Muscle of arm (tissue), 14 donors: ENCODE measurements at places on chromosomes 12 and 14.

DNA sequence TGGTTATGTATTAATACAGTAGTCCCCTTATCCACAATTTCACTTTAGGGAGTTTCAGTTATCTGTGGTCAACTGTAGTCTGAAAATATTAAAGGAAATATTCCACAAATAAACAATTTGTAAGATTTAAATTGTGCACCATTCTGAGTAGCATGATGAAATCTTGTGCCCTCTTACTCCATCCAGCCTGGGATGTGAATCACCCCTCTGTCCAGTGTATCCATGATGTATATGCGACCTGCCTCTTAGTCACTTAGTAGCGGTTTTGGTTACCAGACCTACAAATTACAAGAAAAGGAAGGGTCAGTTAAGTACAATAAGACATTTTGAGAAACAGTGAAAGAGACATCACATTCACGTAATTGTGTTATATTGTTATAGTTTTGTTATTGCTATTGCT is 39.9 kb upstream of the MDGA2 start:
- DNase-seq: no peak

DNA sequence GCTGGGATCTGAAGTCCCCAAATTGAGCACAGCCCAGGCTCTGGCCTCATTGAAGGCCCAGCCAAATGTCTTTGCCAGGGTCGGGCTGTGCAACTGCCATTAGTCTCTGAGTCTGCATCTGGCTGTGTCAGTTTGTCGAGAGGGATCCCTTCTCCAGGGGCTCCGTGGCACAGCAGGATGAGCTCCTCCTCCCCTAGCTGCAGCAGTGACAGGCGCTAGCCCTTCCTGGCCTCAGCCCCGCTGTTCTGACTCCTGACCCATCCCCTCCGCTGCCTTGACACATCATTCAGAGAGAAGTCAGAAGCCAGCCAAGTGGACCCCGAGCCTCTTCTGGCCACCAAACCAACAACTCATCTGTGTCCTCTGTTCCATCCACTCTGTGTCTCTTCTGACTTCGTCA is 188.3 kb downstream of the CALM1 start:
- no peak for DNase-seq

DNA sequence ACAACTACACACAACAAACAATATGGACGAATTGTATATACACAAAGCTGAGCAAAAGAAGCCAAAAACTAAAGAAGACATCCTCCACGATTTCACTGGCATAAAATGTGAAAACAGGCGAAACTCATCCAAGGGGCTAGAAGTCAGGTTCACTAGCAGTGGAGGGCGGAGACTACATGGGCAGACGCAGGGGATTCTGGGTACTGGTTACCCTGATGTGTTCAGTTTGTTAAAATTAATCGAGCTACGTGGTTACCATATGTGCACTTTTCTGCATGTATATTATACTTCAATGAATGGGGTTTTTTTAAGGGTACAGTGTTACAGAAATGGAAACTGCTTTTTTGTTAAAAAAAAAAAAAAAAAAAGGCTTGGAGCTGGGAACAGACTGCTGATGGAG is 12.3 kb downstream of the KDM2B start:
- no peak for DNase-seq

DNA sequence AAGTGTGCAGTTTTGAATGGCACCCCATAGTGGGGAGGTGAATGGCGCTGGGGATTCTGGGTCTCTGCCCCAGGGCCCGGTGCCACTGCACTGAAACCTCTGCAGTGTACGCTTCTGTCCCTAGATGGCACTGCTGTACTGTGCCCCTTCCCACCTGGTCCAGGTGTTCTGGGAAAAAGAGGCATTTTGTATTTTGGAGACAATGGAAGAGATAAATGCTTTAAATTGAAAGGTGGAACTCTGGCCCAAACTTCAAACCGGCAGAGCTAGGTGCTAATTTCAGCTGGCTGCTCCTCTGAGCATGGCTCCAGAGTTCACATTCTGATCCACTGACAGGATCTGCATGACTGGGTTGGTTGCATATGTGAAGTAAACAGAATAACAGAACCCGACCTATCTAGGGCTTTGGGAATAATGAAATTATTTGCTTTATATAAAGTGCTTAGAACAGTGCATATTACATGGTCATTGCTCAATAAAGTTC is 52.2 kb downstream of the KRT80 start:
- DNase-seq: no peak

GRCh38 chr12:22059976-22060647 is 14.1 kb downstream of the CMAS start:
- no peak for DNase-seq

GRCh38 chr14:35959835-35960234 is 133.7 kb downstream of the BRMS1L start:
- no peak for DNase-seq

- DNase-seq: no peak
Observed at GRCh38 chr14:80615831-80616230, 325.7 kb downstream of the CEP128 start.

DNA sequence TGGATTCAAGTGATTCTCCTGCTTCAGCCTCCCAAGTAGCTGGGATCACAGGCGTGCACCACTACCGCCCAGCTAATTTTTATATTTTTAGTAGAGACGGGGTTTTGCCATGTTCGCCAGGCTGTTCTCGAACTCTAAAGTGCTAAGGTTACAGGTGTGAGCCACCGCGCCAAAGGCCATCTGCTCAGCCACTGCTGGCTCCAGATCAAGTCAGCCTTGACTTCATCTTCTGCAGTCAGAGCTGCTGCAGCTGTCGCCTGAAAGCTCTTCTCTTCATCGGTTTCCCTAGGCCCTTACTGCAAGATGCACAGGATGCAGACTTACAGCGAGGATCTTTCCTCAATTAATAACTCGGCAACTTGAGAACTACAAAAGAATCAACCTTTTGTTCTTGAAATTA is 66.8 kb downstream of the CLIP1 start:
- no peak for DNase-seq

- DNase-seq: no peak
Observed at GRCh38 chr14:106876711-106877110, 1350.3 kb downstream of the TMEM121 start.

GRCh38 chr14:61346793-61347192 is 25.4 kb downstream of the PRKCH start:
- no peak for DNase-seq

GRCh38 chr12:34403706-34404376 is 381.5 kb downstream of the ALG10 start:
- DNase-seq: no peak

GRCh38 chr12:124557518-124558223 is 9.7 kb downstream of the NCOR2 start:
- DNase-seq: no peak
